ENCODE measurements at places on chromosomes 12 and 14.

GRCh38 chr14:53493320-53493719 is 340.2 kb upstream of the DDHD1 start:
- no peak for DNase-seq

GRCh38 chr12:68804657-68805591 is 3.1 kb upstream of the MDM2 start:
- DNase-seq: no peak

DNA sequence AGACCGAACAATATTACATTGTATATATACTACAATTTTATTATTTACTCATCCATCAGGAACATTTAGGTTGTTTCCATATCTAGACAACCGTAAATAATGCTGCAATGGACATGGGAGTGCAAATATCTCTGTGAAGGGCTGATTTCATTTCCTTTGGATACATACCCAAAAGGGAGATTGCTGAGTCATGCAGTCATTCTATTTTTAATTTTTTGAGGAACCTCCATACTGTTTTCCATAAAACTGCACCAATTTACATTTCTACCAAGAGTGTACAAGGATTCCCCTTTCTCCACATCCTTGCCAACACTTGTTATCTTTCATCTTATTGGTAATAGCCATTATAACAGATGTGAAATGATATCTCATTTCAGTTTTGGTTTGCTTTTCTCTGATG is 84.7 kb downstream of the SLC41A2 start:
- no peak for DNase-seq

GRCh38 chr14:80055667-80056496 is 155.4 kb downstream of the DIO2 start:
- DNase-seq: peak; percentile 14

GRCh38 chr12:7638760-7639555 is 26.8 kb downstream of the APOBEC1 start:
- peak; percentile 69 for DNase-seq

- no peak for DNase-seq
These were observed 21.0 kb upstream of the PSMC1 start for GRCh38 chr14:90235179-90235976.

DNA sequence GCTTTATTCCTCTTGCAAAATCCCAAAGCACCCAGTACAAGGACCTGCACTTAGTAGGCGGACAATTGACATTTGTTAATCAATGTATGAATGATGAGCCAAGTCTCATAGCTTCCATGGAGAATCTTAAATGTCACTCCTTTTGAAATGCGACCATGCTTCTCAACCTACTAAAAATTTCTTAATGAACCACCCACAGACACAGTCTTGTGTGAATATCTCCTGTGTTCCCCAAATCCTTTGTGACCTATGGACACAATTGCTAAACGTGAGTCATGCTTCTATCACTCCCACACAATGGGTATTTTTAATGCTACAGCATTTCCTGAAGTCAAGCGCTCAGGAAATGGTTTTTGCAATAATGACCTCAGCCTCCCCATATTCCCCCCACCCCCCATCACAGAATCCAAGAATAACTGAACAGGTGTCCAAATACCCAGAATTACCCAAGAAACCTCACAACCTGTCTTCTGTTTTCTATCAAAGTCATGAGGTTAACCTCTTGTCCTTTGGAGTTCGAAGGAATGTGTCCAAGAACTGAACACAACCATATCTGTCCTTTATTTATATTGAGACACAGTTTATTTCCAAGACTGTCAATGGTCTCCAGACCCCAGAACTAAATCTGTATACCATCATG is 163.6 kb upstream of the PLEKHG7 start:
- DNase-seq: peak; percentile 56

GRCh38 chr12:108627134-108627920 is 6.4 kb downstream of the SELPLG start:
- no peak for DNase-seq

DNA sequence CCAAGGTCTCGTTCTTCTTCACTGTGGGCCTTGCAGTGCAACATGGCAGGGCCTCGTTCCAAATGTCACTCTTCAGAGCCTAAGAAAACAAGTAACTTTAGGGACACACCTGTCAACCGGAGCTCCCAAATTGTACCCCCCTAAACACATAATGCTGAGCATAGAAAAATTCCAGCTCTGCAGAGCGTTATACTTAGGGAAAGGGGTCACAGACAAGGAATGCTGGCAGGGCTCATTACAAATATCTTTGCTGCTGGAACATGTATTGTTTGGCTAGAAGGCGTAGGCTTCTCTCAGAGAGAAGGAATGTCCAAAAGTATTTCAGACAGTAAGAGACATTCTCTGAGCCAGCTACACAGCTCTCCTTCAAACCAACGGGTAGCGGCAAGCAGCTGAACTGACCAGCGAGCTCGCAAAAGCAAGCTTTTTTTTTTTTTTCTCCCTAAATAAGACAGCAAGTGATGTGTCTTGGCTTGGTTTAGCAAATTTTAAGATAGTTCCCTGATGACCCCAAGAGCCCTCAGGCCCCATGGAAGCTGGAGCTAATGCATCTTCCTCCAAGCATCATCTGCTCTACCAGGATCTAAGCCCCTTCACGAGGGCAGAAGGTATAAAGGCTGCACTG is 24.5 kb downstream of the SSH1 start:
- DNase-seq: no peak

DNA sequence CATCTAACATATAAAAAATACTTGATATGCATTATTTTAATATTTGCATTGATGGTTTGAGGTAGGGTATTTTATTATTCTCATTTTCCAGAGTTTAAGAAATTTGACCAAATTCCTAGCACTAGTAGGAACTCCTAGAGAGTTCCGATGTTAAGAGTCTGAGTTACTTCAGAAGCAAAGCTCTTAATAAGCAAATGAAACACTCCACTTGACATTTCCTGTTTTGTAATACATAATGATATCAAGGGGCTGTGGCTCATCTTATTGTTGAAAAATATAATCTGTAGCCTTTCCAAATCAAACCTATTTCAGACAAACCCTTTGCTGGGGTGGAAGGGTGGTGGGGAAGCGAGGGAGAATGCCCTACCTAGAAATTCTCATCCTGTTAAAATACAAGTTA is 355.5 kb downstream of the DIO2 start:
- no peak for DNase-seq

DNA sequence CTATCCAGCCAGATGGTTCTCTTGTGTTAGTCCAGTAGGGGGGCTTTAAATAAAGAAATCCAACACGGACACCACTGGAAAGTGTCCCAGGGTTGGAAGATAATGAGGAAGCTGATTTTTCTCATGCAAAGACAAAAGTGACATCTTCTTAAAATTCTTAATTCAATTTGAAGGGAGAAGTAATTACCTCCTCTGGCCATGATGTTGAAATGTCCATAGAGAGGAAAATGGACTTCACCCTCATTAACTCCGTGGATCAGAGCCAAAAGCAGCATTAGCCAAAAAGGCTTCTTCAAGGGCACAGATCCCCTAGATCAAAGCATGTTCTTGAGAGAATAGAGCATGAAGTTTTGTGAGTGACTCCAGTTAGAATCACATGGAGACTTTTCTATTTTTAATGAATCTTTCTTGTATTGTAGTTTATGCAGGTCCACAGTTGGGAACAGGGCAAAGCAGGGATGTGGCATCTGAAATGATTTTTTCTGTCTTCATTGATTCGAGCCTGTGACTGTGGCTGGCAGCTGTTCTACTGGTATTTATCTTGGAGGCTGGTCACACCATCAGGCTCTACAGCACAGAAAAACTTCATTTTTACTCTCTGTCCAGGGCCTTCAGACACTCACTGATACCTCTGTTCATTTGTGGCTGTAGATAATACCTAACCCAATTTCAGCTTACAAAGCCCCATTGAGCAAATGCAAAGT is 1002.5 kb downstream of the AACS start:
- DNase-seq: no peak

- no peak for DNase-seq
These were observed 12.6 kb downstream of the GPRC5A start for GRCh38 chr12:12903642-12904609.

GRCh38 chr12:98002887-98003493 is 512.4 kb upstream of the TMPO start:
- no peak for DNase-seq

- no peak for DNase-seq
These were observed 220.1 kb downstream of the SOX5 start for GRCh38 chr12:23729359-23729758.

DNA sequence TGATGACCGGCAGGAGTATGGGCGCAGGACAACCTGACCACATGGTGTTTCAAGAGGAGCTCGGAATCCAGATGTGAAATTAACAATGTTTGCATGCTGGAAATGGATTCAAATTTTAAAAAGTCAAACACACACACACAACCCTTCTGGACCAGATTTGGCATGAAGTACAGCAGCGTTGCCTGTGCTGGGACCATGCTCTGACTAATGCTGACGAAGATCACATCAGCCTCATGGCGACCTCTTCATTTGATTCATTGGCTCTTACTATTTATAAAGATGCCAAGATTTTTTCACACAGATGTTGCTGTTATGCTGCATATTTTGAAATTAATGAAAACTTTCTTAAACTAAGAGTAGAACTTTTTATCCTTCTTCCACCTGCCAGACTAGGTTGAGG is 926.6 kb upstream of the TMEM132C start:
- no peak for DNase-seq

- no peak for DNase-seq
These were observed 24.0 kb upstream of the IRF2BPL start for GRCh38 chr14:77052281-77053044.

DNA sequence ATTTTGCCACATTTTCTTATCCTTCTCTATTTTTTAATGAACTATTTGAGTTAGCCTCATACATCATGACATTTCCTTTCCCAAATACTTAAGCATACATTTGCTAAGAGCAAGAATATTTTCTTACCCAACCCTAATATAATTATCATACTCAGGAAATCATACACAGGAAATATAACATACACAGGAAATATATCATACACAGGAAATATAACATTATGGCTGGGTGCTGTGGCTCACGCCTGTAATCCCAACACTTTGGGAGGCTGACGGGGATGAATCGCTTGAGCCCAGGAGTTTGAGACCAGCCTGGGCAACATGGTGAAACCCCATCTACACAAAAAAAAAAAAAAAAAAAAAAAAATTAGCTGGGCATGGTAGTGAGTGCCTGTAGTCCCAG is 4.9 kb downstream of the NCKAP1L start:
- DNase-seq: no peak

DNA sequence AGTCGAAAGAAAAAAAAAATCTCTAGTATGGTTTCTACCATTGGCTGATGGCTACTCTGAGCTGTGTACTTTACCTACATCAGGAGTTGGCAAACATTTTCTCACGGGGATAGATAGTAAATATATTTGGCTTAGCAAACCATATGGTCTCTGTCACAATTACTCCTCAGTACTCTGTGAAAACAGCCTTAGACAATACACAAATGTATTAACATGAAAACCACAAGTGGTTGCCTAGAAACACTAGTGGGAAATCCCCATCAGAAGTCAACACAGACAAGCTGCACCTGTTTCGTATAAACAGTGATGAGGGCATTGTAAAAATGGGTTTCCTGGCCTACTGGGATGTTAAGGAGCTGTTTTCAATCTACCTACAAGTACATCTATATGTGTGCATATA is 84.6 kb upstream of the NAV3 start:
- DNase-seq: no peak

GRCh38 chr12:12922191-12922616 is 29.8 kb downstream of the GPRC5D start:
- peak; percentile 43 for DNase-seq

DNA sequence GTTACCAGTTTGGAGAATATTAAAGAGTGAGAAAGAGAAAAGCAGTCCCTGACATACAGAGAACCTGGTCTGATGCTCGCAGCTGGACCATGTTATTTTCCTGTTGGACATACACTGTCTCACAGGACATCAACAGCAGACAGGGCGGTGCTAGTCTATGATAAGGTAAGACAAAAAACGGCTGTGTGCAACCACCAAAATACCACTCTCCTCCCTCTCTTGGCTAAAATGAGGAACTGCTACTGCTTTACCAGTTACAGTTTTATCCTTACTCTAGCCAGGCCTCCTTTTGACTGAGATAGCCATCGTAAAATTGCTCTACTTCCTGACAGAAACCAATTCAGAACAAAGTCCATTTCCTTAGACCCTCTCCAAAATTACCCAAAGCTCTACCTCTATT is 47.0 kb upstream of the ERGIC2 start:
- DNase-seq: no peak

Measured in uterus (tissue), 4 donors.